Stimulated activated CD4-positive, alpha-beta T cell treated with anti-CD3 and anti-CD28 coated beads, TNF-alpha, amount 100 ng/mL, for 1 hour (primary cell): ENCODE measurements at places on chromosomes 6 and 20.

GRCh38 chr6:10837622-10837994, 731 bp downstream of the MAK start:
- no peak for DNase-seq

GRCh38 chr6:156910938-156911337, 133.8 kb downstream of the ARID1B start:
- DNase-seq = no peak

DNA sequence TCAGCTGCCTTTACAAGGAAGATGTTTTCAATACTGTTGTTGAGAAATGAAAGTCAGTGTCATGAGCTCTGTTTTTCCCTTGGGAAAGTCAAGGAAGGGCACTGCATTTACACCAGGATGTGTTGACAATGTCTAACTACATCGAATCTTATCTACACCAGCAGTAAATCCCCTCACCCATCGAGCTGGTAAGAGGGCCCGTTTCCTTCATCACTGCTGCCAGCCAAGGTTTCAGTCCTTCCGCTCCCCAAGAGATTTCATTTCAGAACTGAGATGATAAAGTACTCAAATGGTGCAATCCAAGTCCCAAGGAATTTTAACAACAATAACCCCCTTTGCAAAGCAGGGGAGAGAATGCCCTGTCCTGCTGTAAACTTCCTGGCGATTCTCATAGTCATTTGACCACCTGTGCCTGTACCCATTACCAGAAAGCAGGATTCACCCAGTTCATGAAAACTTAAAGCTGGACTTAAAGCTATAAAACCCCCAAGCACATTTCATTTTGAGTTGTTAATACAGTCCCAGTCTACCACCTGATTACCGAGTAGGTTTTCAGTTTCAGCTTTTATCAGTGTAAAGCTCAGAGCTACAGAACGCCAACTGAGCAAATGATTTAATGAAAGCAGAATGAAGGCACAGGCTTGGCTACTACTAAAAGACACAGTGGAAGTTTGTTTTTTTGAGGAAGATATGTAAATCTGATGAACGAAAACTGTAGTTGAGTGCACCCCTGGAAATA, 122.5 kb upstream of the TAB2 start:
- DNase-seq = no peak

- DNase-seq = no peak
Measured at GRCh38 chr20:52992632-52993031, 20.5 kb downstream of the TSHZ2 start.

- DNase-seq = no peak
Measured at GRCh38 chr6:70592391-70593117, 25.8 kb downstream of the SDHAF4 start.

DNA sequence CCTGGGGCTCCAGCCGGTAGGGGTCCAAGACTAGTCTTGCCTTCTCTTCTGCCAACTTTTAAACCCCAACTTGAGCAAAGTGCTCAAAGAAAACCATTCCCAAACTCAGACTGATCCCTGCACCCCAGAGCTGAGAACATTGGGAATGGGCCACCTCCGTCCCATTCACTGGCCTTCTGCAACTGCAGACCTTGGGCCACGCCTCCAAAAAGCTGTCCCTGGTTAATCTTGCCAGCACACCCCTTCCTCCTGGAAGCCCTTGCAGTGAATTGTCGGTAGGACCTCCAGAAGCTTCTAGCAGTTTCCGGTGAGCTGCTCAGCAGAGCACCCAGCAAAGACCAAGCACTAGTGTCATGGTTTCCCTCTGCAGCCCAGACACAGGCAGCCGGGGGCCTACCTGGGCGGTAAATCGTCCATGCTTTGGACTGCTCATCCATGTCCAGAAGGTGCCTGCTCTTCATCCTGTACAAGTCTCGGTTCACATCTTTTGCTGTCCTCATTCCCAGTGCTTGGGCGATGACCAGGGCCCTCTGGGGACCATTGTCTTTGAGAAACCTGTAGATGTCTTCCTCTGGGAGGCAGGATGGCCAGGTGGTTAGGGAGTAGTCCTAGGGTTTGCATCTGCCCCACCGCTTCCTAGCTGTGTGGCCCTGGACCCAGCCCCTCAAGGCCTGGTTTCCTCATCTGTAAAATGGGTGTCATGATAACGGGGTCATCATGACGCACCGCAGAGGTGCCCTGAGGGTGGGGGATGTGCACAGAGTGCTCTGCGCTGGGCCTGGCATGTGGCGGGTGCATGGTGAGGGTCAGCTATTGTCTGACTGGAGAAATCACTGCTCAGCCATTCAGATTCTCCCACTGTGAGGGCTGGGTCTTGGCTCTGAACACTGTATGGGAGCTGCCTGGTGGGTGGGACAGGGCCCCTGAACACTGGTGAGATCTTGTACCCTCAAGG, 5.5 kb downstream of the ZBP1 start:
- no peak for DNase-seq

DNA sequence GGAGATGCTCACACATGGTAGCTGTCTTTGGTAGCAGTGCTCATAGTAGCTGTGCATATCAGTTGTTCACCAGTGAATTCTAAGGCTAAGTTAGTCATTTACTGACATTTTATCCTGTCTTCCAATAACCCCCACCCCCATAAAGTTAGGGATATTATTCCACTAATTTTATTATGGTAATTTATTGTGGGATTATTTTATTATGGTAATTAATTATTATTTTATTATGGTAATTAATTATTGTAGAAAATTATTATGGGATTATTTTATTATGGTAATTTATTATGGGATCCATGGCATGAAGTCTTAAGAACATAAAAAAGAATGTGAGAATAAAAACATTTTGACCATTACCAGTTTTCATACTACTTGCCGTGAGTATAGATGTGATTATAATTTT, 406.5 kb downstream of the LAMA2 start:
- no peak for DNase-seq

DNA sequence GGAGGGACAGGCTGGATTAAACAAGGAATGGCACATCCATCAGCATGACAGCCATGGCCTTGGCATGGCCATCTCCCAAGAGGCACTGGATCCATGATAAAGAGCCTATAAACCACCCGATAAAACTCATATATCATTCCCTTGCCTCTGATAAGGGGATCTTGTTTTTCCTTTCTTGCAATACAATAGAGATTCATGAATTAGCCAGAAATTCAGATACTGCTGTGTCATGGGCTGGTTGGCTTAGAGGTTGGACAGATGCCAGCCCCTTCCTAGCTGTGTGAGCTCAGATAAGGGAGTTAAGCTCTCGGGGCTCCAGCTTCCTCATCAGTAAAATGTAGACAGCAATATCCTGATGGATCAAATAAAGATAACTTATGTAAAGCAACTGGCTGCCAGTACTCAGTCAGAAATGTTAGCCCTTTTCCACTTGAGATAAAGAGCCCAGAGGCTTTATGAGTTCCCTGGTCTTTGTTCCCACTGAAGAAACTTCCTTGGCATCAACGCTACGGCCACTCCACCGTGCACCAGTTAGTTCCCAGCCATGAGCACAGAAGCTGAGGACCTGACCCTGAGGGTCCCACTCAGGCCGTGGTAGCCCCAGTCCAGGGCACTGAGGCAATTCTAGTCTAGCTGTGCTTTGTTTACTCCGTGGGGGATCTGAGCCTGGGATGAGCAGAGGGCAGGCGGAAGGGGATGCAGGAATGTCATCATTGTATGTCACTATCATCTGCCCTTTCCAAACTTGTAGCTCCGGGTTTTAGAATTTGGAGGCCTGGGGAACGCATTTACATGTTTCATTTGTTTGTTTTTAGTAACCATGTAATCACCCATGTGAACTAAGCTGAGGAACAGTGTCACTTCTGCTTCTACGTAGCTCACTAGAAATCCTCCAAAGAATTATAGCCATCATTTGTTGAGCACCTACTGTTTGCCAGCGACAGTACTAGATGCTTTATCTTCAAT, 67.2 kb upstream of the TBC1D7 start:
- DNase-seq = no peak

GRCh38 chr6:45115696-45116095, 212.4 kb upstream of the RUNX2 start:
- no peak for DNase-seq

DNA sequence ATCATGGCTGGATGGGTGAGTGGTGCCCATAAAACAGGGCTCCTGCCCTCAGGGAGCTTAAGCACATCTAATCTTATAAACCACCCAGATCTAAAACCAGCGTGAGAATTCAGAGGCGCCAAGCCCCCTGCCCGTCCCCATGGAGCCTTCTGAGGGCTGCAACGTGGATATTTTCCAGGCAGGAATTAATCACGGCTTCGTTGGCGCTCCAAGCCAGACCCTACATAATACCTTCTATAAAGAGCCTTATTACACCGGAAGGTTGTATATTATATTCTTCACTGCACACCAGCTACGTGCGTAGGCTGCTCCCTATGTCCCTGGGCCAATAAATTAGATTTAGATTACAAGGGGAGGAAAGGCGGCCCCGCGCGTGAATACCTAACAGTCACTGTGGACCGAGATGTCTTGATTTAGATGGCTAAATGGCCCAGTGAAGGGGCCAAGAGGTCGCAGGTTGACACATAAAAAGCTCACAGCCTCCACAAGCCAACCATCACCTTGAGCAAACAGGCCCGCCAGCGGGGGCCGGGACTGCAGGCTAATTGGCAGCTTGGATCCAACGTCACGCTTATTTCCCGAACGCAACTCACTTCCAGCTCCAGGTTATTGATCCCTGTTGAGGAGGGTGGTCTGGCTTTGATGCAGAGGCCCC, 64.7 kb upstream of the APCDD1L start:
- DNase-seq = no peak

DNA sequence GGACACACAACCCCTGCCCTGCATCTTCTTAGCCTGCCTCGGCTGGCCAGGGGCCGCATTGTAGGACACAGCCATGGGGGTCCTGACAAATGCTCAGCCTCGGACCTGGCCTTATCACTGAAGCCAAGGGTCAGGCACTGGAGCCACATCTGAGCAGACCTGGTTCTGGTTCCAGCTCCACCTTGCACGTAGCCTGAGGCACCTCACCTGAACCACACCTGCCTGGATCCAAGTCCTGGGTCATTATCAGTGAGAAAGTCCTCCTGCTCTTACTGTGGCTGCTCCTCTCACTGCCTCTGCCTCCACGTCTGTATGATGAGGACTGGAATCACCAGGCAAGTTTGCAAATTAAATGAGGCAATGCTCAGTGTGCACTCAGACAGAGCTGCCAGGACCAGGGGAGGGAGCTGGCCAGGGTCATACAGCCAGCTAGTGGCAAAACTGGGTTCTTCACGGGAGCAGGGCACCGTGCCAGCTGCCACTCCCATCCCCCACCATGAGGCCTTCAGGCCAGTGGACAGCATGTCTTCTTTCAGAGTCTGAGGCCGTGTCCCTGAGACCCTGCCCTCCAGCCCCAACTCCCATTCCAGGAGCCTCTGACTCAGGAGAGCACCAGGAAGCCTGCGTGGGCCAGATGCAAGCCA, 40.2 kb downstream of the MRPL14 start:
- DNase-seq = no peak

DNA sequence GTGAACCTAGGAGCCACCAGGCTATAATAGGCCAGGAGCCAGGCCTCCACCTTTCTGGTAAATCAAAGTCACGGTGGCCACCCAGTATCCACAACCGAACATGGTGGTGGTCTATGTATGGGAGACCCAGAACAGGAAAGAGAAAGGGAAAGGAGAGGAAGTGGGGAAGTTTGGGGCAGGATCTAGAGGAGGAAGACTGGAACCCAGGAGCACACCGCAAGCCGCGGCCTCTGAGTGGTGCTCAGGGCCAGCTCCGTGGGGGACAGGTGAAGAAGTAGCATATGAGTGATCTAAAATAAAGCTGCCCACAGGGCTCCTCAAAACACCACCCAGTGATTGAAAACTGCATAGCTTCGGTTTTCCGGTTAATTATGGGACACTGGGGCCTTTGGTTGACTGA, 214.8 kb downstream of the ZDHHC14 start:
- DNase-seq = no peak
